ENCODE measurements at places on chromosomes 12 and 14.

GRCh38 chr14:89787525-89787924 is 167.0 kb downstream of the EFCAB11 start:
- no peak for DNase-seq

DNA sequence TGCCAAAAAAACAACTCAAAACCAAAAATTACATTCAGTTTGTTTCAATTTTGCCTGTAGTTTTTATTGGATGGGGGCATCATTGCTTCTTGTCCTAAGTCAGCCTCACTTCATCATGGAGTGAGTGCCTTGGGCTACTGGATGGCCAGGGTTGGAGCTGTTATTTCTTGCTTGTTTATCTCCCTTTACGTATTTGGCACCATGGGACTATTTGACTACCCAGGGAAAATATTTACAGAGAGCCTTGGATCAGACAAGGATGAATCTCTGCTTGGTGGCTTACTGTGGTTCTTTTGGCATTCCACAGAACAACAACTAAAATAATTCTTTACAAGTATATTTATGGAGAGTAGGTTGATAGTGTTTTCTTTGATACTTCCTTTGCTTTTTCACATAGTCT is 160.8 kb upstream of the SEL1L start:
- no peak for DNase-seq

DNA sequence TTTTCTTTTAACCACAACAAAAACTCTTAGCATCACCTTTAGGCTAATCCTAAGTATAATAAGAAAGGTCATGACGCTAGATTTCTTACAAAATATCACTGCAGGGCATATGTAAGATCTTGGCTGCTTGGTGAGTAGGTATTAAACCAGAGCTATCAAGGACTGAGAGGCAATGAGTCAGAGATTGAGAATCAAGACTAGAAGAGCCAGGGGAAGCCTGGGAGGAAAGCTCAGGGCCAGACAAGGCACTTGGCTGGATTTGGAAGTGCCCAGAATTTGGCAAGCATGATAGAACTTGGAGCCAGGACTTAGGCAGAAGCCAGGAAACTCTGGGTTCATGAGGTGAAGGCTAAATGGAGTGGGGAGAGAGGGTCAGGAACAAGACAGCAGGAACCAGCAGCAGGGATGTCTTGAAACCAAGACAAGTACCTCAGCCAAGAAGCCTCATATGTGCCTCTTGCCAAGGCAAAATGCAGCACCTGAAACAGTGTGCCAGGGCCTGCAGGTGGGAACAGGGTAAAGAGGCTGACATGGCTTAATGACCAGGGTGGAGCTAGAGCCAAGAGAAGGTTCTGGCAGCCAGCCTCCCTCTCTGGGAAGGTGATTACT is 49.9 kb downstream of the PTHLH start:
- DNase-seq: no peak

GRCh38 chr14:83425138-83425537 is 1891.5 kb upstream of the SEL1L start:
- no peak for DNase-seq

- DNase-seq: no peak
These were observed 48.5 kb downstream of the ADGRD1 start for GRCh38 chr12:131002216-131002631.

DNA sequence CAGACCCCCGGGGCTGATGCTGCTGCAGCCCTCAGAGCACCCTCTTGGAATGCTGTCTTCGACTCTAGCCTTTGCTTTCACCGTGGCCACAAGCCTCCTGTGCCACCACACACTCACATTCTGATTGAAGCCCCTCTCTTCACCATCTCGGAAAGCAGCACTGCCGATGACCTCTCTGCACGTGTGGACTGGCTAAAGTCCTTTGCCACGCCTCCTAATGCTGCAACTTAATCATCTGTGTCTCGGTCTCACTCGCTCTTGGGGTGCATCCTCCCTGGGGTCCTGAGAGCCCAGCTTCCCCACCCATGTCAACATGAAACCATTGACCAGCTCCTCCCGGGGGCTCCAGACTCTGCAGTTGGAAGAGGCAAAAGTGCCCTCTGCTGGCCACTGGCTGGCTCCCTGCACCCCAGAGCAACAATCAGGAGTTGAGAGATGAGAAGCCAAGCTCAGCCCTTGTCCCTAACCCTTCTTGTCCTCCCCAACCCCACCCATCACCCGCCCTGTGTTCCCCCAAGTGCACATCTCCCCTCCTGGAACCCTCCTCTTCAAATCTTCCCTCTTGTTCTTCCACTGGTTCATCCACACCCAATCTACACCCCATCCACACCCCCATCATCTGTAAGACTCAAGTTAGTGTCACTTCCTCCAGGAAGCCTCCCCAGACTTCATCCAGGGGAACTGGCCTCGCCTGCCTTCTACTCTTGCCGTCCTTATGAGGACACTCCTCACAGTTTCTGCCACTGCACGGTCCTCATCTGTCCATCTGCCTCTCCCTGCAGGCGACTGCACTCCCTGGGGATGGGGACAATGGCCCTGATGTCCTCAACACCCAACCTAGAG is 23.6 kb upstream of the FAM181A start:
- DNase-seq: no peak

GRCh38 chr14:88910386-88910785 is 85.9 kb downstream of the TTC8 start:
- no peak for DNase-seq

GRCh38 chr14:75542588-75543091 is 20.4 kb downstream of the BATF start:
- DNase-seq: peak; percentile 86

DNA sequence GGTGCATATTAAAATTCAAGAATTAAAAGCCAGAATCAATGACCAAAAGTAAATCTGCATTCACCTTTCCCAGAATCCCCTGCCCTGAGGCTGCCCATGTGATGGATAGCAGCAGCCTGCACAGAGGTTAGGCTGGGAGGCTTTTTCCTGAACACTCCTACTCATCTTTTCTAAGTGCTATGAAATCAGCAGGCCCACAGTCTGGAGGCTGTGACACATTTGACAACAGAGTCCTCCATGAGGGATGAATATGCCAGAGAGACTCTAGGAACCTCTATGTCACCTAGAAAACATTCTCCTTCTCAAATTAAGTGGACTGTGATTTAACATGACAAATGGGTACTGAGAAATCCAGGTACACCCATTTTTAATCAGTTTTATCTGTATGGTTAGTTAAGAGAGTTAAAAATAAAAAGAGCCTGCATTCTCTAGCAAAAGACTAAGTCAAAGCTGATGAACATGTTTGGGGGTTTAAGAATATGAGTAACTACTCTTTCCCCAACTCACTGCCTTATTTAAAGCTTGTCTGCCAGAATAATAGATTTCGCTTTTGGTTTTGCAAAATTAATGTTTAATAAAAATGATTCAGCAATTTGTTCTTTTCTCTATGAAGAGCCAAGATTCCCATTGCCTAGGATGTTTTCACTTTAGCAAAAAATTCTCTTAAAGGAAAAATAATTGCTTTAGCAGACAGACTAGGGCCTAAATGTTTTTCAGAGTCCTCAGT is 115.0 kb downstream of the RTN1 start:
- no peak for DNase-seq

DNA sequence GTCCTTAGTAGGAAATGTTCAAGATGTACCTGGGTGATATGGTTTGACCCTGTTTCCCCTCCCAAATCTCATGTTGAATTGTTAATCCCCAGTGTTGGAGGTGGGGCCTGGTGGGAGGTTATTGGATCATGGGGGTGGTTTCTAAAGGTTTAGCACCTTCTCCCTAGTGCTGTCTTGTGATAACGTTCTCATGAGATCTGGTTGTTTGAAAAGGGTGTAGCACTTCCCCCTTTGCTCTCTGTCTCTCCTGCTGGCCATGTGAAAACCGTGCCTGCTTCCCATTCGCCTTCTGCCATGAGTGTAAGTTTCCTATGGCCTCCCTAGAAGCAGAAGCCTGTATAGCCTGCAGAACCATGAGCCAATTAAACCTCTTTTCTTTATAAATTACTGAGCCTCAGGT is 353.0 kb upstream of the SFSWAP start:
- DNase-seq: no peak

DNA sequence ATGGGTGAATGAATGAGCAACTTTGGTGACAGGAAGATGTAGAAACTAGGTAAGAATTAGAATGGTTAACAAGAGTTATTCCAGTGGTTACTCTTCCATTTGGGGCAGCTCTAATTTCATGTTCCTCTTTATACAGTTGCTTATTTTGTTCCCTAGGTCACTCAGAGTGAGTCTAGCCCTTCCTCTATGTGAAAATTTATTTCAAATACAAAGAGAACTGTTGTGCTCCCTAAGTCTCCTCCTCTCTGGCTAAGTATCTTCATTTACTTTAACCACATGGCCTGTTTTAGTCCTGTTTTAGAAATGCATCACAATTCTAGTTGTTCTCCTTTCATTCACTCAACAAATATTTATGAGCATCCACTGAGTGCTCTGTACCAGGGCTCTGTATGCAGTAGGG is 51.1 kb upstream of the HIF1A start:
- DNase-seq: no peak

GRCh38 chr12:104790296-104791125 is 167.6 kb downstream of the SLC41A2 start:
- peak; percentile 39 for DNase-seq

DNA sequence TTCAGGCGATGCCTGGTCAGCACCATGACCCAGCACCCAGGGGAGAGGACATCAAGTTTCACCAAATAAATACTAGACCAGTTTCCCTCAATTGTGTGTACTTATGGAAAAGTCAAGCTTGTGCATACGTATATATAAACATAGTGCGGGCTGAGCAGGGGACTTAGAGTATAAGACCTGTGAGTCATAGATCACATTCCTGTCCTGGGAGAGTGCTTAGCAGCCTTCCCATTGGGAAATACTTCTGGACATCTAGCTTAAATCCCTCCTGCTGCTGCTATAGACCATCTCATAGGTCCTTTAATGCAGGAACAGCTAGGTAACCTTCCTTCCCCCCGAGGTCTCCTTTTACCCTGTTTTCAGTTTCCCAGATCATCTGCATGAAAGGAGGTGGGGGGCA is 51.9 kb downstream of the PRMT8 start:
- no peak for DNase-seq

DNA sequence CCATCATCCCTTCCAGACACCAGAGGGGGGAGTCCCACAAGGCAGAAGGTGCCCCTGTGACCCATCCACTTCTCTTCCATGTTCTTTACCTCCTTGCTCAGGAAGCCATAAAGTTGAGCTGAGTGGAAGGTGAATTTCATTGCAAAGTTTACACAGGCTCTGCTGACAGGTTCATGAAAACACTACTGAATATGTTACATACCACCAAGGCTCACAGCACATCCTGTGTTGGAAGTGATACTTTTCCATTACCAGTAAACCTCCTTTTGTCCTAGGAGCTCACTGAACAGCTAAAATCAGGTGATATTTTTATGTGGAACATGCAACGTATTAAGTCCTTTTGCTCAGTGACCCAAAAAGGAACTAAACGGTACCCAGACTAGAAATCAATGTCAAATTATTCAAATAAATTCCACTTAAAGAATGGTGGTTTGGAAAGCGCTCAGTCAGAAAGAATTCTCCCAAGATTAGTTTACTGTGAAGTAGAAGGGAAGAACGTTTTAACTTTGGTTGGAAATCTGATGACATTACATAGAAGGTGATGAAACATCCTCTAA is 196.2 kb upstream of the NUDT4 start:
- DNase-seq: no peak
